AG10803 (cell line): ENCODE measurements at places on chromosomes 1 and 21.

DNA sequence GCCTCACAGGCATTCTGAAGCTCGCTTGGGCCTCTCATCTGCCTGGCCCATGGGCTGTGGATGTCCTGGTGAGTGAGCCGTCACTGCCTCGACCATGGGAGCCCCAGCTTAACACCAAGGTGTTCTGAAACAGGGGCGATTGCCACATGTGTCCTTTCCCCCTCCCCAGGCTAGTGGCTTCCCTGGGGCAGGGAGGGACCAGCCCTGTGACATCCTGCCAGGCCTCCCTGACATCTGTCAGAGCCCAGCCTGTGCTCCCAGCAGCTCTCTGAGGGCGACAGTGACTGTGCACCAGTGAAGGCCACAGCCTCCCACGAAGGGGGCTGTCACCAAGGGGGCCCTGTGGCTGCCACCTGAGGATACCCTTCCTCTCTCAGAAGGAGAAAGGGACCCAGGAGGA, 35.9 kb upstream of the CCDC27 start:
- no peak for DNase-seq

DNA sequence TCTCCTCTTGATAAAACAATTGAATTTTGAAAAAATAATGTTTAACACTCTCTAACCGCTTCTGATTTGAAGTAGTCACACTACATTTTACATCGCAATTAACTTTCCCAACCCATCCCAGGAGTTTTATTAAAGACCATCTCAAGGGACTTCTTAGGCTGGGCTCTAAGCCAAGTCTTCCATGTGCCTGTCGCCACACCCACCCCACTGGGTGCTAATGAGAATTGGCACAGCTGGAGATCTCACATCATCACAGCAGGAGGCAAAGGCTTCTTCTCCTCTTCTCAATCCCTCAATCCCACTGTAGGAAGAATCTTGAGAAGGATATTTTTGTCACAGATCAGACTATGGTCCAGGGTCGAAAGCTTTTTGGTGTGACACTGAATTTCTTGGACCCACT, 328.9 kb downstream of the NUF2 start:
- DNase-seq: no peak

DNA sequence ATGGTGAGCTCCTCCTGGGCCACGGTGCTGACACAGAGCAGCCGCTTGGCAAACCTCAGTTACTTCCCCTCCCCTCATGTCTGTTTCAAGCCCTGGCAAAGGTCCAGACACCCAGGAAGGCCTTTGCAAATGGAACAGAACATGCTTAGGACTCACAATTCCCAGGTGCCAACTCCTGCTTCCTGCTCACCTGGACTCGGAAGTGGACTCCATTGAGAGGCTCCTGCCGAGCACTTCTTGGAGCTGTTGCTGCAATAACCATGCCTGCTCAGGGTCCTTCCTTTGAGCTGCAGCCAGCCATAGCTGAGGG, 10.7 kb downstream of the DCST2 start:
- DNase-seq: no peak

DNA sequence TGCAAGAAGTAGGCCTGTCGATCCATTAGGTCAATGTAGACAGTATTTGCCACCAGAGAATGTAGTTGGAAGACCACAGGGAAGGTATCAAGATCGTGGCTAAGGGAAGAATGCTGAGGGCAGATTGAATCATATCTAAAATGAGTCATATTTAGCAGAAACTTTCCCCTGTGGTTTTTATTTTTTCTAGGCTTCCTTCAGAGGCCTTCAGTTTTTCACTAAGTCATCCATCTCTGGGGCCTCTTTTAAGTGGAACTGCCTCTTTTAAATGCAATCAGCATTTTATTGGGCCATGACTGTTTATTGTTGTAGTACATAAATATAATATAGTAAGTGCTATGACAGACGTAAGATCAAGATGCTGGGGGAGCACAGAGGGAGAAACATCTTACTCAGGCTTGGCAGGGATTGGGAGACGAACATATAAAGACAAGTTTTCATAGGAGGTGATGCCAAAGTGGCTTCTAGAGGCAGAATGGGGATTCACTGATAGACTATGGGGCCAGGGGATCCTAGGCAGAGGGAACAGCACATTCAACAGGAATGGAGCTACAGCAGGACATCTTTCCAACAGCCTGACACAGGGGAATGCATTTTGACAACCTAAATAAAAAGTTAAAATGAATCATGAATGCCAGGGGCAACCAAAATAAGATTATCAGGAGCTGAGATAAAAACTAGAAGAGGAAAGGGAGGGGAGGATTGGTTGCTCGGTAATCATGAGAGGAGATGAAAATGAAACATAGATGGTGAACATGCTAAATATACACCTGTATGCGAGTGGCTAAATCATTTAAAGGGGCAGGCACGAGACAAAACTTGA, 20.1 kb downstream of the UBE2U start:
- DNase-seq: peak; percentile 84

DNA sequence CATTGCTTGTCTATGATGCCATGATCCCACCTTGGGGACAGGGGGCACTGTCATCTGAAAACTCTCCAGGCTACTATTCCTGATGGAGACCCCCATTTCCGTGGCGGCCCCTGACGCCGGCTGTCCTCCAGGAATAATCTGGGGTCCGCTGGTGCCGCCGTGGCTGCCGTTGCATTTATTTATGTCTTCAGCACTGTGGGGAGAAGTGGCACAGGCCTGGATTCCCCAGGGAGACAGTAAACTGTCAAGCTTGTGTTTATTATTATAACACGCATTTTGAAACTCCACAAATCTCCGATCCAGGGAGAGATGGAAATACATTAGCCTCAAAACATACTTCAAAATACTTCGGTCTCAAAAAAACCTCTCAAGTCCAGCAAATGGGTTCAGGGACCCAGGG, 126.9 kb upstream of the C1orf174 start:
- DNase-seq: no peak

GRCh38 chr21:36698981-36699545, at the start of gene SIM2:
Gene SIM2, plus strand, starts transcription at chr21:36699115. Its CDS starts 632 bp downstream, at chr21:36699747.
- peak; percentile 53 for DNase-seq

- no peak for DNase-seq
Measured at GRCh38 chr1:171754971-171755370, 13.1 kb upstream of the VAMP4 start.

GRCh38 chr1:93080179-93080823, 1.2 kb downstream of the MTF2 start:
- peak; percentile 87 for DNase-seq
